ENCODE measurements at places on chromosomes 4 and X.

GRCh38 chr4:84916227-84916626 lies 50.3 kb downstream of the WDFY3 start:
- DNase-seq, result no peak

GRCh38 chrX:151676196-151676595 lies 19.1 kb upstream of the PRRG3 start:
- no peak for DNase-seq

DNA sequence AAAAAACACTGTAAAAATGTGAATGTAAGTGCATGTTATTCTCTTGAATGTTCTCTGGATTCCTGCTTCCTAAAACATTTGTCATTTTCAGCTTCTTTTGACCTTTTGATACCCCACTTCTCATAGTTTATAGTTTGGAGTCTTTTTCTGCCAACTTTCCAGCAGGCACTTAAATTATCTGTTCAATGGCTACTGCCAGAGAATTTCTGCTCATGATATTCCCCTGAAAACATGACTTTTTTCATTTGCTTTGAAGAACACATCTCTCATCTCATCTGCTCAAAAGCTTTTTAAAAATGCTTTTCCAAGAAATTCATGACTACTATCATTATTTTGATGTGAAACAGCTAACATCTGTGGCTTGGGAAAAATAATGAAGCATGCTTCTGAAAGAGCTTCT lies 269.7 kb upstream of the PCDH7 start:
- no peak for DNase-seq

DNA sequence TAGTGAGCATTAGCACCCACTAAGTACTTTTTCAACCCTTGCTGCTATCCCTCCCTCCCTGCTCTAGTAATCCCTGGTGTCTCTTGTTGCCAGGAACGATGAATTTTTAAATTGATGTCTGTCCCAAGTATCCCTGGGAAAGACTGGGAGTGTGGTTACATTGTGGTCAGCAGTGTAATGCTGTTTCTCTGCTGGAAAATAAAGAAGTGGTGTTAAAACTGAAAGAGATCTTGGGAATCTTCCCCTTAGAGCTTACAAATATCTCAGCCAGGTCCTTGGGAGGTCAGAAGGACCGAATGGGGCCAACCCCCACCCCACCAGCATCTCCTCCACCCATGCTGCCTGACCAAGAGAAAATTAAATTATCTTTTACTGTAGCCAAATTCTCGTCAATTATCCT lies 174.5 kb upstream of the MXRA5 start:
- no peak for DNase-seq

DNA sequence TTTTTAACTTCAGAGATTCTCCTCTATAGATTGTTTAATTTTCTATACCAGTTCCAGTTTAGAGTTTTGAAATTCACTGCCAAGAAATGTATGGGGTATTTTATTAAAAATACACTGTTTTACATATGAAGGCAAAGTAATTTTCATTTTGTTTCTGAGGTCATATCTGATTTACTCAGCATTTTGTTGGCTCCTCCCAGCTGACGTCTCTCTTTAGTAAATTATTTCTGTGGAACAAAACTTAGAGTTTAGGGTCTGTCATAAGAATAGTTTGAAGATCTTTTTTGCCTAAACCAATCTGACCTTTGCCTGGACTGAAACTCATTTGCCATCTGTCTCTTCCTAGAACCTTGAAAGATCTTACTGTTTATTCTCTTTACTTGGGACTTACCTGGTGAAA lies 16.9 kb downstream of the FNIP2 start:
- DNase-seq, result no peak

DNA sequence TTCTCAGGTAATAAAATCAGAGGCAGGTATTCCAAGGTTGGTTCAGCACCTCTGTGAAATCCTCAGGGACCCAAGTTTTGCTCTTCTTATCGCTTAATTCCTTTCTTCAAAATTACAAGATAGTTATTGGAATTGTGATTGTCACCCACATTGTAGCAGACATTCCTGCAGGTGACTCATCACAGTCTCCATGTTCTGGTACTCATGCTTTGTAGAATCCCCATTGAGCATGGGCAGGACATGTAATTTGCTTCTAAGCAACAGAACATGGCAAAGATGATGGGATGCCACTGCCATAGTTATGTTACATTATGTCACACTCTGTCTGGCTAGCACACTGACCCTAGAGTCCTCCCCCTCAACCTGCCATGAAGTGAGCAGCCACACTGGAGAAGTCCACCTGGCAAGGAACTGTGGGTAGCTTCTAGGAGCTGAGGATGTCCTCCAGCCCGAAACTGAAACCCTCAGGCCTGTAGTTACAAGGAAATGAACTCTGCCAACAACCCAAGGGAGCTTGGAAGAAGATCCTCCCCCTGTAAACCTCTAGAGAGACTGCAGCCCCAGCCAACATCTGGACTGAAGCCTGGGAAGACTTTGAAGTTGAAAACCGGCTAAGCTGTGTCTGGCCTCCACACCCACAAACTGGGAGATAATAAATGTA lies 58.3 kb upstream of the GUCY1A1 start:
- no peak for DNase-seq

DNA sequence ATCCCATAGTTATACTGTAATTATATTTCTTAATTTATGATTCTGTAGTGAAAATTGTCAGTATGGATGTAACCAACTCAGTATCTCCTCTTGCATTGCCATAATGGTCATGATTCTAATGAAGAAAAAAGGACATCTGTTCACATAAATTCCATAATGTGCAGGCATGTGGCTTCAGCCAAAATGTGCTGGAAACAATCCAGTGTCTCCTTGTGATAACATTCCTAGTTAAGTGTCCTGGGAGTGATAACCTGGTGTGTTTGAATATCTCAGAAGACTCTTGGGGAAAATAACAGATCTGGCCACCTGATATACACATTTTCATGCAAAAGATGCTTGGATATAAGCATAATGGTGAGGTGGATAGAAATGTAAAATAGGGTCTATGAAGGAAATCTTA lies 2309.8 kb downstream of the PCDH7 start:
- no peak for DNase-seq
